ENCODE measurements at places on chromosomes 7 and 10.

GRCh38 chr7:97405835-97406234, 288.3 kb downstream of the SDHAF3 start:
- H3K27me3 ChIP-seq: no peaks in the 10 kb centered on the region
- H3K27ac ChIP-seq: no peak overlapping the region
- no peaks in the 10 kb centered on the region for H3K36me3 ChIP-seq
- no peak for DNase-seq

- H3K36me3 ChIP-seq: no peaks in the 10 kb centered on the region
- H3K4me3 ChIP-seq: no peak overlapping the region
- H3K27me3 ChIP-seq: no peaks in the 10 kb centered on the region
- no peak overlapping the region for H3K27ac ChIP-seq
Measured at GRCh38 chr7:48285373-48285772, 114.1 kb downstream of the ABCA13 start.

DNA sequence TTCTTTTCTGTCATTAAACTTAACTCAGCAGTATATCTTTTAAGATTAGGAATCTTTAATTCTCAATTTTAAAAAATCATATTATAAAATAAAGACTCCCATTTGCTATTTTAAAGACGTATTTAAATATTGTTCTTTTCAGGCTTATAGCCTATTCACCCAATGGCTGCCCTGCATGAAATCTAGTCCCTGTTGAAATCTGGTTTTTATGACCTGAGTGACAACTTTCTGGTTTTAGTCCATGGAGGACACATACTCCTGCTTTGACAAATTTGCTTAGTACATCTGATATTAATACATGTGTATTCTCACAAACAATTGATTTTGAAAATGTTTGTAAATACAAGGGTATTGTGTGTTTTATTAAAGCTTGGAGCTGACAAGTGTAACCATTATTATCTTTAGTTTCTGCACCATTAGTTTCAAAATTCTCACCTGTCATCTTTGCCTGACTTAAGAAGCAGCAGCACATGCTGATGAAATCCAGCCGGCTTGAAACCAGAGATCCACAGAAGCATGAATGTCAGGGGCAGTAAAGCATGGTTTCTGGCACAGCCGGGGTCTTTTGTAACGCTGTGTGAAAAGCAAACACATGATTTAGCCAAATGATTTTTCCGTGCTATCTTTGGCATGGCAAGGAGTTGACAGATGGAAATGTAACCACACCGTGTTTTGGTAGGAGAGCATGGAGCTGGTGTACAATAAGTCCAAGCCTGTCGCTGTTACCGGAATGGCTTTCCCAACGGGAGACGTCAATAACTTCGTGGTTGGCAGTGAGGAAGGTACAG, 262.8 kb downstream of the DYNC1I1 start:
- no peak overlapping the region for H3K27ac ChIP-seq
- no peaks in the 10 kb centered on the region for H3K4me1 ChIP-seq
- H3K36me3 ChIP-seq: peaks cover 9% of the 10 kb centered on the region
- H3K4me3 ChIP-seq: no peak overlapping the region

GRCh38 chr10:80512031-80512526, 25.6 kb upstream of the SH2D4B start:
- no peak overlapping the region for H3K4me3 ChIP-seq
- no peak overlapping the region for H3K27ac ChIP-seq
- no peak for DNase-seq
- H3K4me1 ChIP-seq: peaks cover 52% of the 10 kb centered on the region
- no peaks in the 10 kb centered on the region for H3K27me3 ChIP-seq

- no peaks in the 10 kb centered on the region for H3K4me1 ChIP-seq
- no peaks in the 10 kb centered on the region for H3K27me3 ChIP-seq
- no peak overlapping the region for H3K4me3 ChIP-seq
- no peak for DNase-seq
- no peak overlapping the region for H3K27ac ChIP-seq
Measured at GRCh38 chr10:46272863-46273415, 13.9 kb upstream of the ANTXRL start.

DNA sequence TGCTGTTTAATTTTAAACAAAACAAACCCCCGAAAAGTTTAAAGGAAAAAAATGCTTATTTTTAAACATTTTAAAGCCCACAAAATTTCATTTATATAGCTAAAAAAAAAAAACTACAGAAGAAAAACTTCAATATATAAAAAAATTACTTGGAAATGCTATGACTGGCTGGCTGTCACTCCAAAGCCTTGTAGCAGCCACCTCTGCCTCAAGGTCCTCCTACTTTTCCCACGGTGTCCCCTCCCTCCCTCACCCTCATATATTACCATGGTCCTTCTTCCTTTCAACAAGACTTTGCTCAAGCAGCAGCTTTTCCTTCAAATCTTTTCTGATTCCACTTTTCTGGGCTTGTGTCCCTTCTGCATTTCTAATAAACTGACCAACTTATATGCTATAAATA, 122.0 kb downstream of the TPK1 start:
- no peaks in the 10 kb centered on the region for H3K27me3 ChIP-seq
- DNase-seq: no peak
- no peak overlapping the region for H3K27ac ChIP-seq
- no peaks in the 10 kb centered on the region for H3K4me1 ChIP-seq

GRCh38 chr10:97030894-97031293, 154.9 kb downstream of the SLIT1 start:
- H3K27ac ChIP-seq: no peak overlapping the region
- no peaks in the 10 kb centered on the region for H3K36me3 ChIP-seq
- H3K4me1 ChIP-seq: no peaks in the 10 kb centered on the region

Data from heart left ventricle (tissue), 16 donors.